ENCODE measurements at places on chromosomes 11 and 22.

GRCh38 chr11:113393501-113393985 lies 6.0 kb downstream of the ANKK1 start:
- no peak for DNase-seq

- no peak for DNase-seq
Measured at GRCh38 chr11:123482218-123482617, 52.1 kb downstream of the GRAMD1B start.

DNA sequence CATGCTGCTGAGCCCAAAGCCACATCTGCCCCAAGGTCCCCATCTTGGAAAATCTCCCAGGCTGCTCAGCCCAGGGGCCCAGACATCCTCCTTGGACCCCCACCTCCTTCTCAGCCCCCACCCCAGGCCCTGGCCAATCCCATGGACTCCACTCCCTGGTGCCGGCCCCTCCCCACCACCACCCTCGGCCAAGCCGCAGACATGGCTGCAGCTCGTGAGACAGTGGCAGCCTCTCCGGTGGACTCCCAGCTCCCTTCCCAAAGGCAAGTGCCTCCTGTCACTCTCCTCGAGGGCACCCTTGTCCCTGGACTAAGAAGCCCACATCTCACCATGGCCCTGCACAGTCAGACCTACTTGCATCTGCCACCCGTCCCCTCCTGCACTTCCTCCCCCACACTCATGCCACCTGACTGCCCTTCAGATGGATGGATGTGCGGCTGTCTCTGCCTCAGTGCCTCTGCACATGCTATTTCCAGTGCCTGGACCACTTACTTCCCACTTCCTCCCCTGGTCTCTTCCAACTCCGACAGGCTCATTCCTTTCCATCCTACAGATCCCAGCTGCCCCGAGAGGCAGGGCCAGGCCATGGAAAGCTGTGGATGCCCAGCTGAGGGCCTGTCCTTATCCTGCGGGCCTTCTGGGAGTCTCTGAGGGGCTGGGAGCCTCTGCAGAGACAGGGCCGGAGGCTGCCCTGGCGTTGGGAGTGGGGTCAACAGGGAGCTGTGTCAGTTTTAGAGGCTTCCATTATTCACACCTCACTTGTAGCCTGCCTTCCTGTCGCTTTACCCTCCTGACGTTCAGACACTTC lies 25.5 kb upstream of the RFPL3 start:
- DNase-seq, result no peak

GRCh38 chr11:34809191-34810106 lies 106.7 kb downstream of the APIP start:
- no peak for DNase-seq

GRCh38 chr22:40024201-40025061 lies 29.7 kb downstream of the FAM83F start:
- no peak for DNase-seq

GRCh38 chr22:47572443-47572842 lies 810.0 kb downstream of the TBC1D22A start:
- no peak for DNase-seq

Data from cortex of kidney (tissue), 1 donor.